ENCODE measurements at places on chromosomes 3 and 15. TPM values are rescaled to one million over a fixed set of nuclear protein-coding genes. Genes with fewer than 3 reads are reported as not detected.

GRCh38 chr3:168044049-168044448 lies 51.7 kb downstream of the GOLIM4 start:
- DNase-seq = no peak

- DNase-seq = peak; percentile 13
Measured at GRCh38 chr3:176167272-176167671, 1030.0 kb downstream of the TBL1XR1 start.

- DNase-seq = no peak
Measured at GRCh38 chr15:73258271-73259108, 110.3 kb downstream of the HCN4 start.

- no peak for DNase-seq
Measured at GRCh38 chr3:40262331-40262730, 47.2 kb upstream of the EIF1B start.

GRCh38 chr3:30970183-30970582 lies 75.7 kb upstream of the GADL1 start:
- no peak for DNase-seq

- DNase-seq = no peak
Measured at GRCh38 chr3:29426302-29427226, 145.7 kb downstream of the RBMS3 start.

- no peak for DNase-seq
Measured at GRCh38 chr15:38004218-38004861, 69.9 kb downstream of the TMCO5A start.

Gene CDC25A
- polyA plus RNA-seq = 10.4 TPM

Gene CHRM5
- 0.38 TPM for polyA plus RNA-seq

Data from left renal cortex interstitium (tissue), 4 donors.